ENCODE measurements at places on chromosomes 5 and 9.

DNA sequence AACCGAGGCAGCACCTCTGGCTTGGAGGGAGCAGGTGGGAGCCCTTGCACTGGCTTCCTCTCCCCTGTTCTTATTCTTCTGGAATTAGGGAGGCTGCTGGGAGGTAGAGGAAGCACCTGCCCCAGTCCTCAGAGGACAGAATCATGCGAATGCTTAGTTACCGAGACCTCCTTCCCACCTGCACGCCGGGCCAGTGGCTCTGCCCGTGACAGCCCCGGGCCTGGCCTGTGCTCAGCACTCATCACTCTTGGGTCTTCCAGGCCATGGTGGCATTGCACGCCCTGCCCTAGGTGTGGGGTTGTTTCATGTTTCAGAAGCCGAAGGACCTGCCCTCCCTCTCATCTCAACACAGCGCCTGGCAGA, 45.3 kb upstream of the NKD2 start:
- no peak for DNase-seq

DNA sequence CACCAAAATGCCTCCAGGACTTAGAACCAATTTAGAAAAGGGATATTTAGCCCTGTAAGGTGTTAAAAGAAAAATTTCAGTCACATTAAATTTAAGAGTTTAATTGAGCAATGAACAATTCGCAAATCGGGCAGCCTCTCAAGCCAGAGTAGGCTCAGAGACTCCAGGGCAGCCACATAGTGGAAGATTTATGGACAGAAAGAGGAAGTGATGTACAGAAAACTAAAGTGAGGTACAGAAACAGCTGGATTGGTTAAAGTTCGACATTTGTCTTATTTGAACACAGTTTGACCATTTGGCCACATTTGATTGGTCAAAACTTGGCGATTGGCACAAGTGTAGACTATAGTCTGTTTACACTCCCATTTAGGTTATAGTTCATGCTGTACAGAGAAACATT, 525.9 kb upstream of the ZNF608 start:
- no peak for DNase-seq

- DNase-seq = no peak
Observed at GRCh38 chr9:137276473-137277328, 825 bp upstream of the TOR4A start.

- no peak for DNase-seq
Observed at GRCh38 chr5:411728-412127, 31.2 kb upstream of the EXOC3 start.

GRCh38 chr9:91647371-91647770, 223.7 kb upstream of the NFIL3 start:
- DNase-seq = no peak

DNA sequence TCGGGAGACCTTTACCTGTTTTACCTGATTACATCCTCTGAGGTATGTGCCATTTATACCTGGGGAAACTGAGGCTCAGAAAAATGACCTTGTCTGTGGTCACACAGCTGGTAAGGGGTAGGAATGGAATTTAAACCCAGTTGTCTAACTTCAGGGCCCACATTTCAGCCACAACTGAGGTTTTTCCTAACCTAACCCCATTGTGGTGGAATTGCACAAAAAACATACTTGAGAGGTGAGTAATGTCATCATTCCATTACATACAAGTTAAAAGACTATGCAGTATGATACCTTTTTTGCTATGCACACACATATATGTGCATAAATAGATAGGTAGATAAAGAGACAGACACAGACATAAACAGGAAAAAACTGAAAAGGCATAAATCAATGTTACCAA, 14.1 kb downstream of the FGF1 start:
- no peak for DNase-seq

GRCh38 chr5:52684051-52684450, 103.7 kb upstream of the ITGA1 start:
- DNase-seq = no peak

DNA sequence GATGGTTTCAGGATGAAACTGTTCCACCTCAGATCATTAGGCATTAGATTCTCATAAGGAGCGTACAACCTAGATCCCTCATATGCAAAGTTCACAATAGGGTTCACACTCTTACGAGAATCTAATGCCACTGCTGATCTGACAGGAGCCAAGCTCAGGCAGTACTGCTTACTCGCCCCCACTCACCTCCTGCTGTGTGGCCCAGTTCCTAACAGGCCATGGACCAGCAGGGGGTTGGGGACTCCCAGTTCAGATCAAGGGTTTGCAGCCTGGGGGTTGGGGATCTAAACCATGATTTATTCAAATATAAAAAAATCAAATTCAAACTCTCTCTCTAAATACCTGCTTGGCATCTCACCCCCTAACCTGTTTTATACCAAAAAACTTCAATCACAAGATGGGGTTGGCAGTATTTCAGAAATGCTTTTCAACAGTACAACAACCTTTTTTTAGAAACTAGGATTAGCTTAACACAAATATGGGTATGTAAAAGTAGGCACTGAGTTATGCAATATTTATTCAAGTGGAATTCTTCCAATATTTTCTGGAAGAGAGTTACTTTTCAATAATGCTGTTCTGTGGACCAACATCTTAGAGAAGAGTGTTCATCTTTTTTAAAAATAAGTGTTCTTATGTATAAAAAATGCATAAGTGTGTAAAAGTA, 30.1 kb upstream of the SLC12A2 start:
- no peak for DNase-seq

DNA sequence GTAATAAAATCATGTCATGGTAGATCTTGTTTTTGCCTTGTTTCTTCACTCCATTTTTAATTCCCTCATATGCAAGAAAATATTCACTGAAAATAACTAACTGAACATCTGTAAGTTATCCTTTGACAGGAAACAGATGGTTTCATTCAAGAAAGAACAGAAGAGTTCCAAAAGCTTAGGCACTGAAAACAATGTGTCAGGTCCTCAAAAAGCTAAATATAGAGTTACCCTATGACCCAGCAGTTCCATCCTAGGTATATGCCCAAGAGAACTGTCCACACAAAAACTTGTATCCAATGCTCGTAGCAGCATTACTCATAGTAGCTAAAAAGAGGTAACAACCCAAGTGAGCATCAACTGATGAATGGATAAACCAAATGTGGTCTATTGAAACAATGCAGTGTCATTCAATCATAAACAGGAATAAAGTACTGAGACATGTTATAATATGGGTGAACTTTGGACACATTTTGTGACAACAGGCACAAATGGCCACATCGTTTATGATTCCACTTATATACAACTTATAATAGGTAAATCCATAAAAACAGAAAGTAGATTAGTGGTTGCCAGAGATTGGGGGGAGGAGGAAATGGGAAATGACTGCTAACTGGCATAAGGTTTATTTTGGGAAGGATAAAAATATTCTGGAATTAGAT, 231.0 kb downstream of the FRMD3 start:
- DNase-seq = no peak

GRCh38 chr9:130715270-130715669, 21.7 kb downstream of the EXOSC2 start:
- DNase-seq = no peak

DNA sequence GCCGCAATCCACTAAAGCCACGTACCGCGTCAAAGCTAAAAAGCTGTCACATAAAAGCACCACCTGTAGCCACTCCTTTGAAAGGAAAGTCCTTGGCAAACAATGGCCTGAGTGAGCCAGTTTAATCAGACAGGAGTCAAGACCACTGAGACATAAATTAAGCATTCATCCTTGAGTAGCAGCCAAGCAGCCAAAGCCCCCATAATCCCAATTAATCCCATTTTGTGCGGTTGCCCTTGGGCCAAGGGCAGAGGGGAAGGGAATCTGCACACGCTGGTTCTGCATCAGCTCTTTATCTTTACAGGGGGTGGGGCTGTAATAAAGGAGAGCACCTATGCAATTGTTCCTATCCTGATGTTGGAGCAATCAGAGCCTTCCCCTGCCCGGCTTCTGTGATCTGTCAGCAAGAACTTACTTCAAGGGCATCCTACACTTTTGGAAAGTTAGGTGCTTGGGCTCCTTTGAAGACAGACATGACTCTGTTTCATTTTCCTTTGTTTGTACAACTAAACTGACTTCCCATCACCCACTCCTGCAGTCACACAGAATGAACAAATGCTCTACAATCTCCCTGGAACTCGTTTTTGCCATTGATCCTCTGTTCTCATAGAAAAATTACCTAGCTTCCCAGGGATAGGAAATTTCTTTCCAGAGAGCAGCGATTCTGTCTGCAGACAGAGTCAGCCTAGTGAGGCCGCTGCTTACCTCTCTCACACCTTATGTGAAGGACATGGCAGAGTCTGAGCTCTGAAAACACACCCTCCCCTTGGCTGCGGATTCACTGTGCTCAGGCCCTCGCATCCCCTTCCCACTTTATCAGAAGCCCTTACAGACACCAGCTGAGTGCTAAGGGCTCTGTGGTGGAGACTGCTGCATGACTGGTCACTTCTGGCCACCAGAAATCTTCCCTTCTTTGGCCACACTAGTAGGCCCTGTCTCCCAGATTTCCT, 116.2 kb upstream of the TBCA start:
- DNase-seq = no peak

GRCh38 chr9:22114956-22115355, 105.9 kb upstream of the CDKN2B start:
- no peak for DNase-seq

DNA sequence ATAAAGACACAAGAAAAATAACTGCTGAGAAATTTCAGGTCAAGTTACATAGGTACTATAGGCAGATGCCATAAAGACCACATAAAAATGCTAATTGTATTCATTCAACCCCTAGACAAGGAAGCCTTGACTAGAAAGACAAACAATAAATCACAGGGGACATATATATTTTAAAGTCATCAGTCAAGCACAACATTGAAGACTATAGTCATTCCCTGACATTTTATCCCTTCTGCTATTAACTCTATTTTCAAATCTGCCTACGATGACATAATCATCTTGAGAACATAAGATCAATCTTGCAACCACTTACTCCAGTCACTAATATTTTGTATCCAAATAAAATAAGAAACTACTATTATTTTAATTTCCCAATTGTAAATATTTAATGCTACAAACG, 38.3 kb downstream of the FAM13B start:
- peak; percentile 14 for DNase-seq

- DNase-seq = no peak
Observed at GRCh38 chr5:173742432-173742816, 126.0 kb upstream of the BOD1 start.

GRCh38 chr9:124623966-124624734, 117.0 kb upstream of the NR5A1 start:
- no peak for DNase-seq

DNA sequence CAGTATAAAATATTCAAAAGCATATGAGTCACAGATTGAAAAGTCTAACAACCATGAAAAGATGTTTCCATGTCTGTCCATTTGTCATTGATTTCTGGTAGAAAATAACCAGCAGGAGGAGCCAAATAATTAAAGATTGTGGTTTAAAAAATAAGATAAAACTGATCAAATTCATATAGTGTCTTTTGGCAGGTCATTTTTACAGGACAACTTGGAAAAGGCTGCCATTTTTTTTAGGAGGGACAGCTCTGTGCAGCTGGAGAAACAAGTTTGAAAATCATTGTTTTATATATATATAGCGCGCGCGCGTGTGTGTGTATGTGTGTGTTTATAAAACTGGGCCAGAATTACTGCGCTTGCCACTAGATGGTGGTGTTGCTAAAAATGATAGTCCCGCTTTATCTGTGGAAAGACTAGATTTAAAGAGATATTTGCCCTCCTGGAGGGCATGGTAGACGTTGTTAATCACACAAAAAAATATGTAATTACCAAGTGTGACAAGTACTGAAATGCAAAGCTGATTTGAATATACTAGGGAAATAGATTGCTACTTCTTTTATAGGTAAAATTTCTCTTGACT, 1.3 kb upstream of the TRMO start:
- peak; percentile 53 for DNase-seq

DNA sequence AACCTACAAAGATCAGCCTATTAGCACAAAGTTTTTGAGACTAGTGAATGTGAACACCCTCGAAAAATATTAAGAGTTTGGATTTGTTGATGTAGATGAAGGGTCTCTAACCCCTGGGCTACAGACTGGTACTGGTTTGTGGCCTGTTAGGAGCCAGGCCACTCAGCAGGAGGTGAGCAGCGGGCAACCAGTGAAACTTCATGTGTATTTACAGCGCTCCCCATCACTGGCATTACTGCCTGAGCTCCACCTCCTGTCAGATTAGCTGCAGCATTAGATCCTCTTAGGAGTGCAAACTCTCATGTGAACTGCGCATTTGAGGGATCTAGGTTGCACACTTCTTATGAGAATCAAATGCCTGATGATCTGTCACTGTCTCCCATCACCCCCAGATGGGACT, 11.2 kb upstream of the PAM start:
- DNase-seq = no peak

GRCh38 chr9:122370869-122371755, at the start of gene PTGS1:
Gene PTGS1, plus strand, starts transcription at chr9:122371024. Its CDS starts 61 bp downstream, at chr9:122371085.
- no peak for DNase-seq

- no peak for DNase-seq
Observed at GRCh38 chr5:16732356-16732755, 115.6 kb upstream of the RETREG1 start.

DNA sequence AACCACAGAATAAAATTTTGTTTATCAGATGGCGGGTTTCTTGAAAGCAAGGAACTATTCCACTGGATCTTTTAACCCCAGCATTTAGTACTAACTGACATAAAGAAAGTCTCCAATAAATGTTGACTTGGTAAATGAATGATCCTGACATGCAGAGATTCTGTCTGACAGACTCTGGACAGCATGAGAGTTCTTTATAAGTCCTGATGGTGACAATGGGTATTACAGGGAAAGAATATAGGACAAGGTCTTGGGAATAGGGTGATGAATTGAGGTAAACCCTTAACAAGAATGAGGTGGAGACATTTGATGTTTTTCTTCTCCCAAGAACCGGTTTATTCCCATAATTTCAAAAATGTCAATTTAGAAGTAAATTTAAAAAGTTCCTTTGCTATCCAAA, 453.9 kb downstream of the TUSC1 start:
- DNase-seq = peak; percentile 9

- DNase-seq = no peak
Observed at GRCh38 chr5:176994460-176995121, 12.0 kb downstream of the UIMC1 start.

DNA sequence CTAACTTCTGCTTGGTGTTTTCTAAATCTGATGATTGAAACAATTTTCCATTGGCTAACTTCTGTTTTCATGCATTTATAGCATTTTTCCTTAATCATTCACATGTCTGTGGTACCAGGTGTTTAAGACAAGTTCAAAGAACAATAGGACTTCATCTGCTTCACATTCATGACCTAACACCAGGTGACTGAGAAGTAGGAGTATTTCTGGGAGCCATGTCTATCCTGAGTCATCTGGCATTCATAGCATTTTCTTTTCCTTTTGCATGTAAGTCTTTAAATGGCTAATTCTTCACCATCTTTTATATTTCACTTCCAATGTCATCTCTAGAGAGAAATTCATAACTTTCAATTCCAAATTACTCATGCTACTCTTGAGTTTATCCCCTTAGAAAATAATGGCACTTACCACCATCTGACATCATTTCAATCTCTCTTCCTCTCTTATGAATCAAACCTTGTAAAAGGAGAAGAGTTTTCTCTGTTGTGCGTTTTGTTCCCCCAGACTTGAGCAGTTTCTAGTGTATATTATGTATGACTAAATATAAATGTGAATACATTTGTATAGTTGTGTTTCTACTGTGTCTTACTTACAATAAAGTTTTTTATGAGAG, 1196.1 kb upstream of the CDH9 start:
- DNase-seq = no peak
